ENCODE measurements at places on chromosomes 11 and 22. TPM values are rescaled to one million over a fixed set of nuclear protein-coding genes. Genes with fewer than 3 reads are reported as not detected.

DNA sequence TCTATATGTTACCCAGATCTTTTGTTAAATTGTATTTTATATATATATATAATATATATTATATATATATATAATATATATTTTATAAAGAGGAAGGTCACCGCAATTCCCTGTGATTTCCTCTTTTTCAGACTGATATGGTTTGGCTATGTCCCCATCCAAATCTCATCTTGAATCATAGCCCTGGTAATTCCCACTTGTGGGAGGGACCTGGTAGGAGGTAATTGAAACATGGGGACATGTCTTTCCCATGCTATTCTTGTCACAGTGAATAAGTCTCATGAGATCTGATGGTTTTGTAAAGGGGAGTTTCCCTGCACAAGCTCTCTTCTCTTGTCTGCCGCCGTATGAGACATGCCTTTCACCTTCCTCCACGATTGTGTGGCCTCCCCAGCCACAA lies 157.6 kb downstream of the RAB38 start:
- DNase-seq = no peak
- H3K36me3 ChIP-seq = no peaks in the 10 kb centered on the region
- H3K27ac ChIP-seq = no peak overlapping the region
- no peaks in the 10 kb centered on the region for H3K4me1 ChIP-seq

- peak overlapping the region; percentile 75 for H3K4me3 ChIP-seq
- H3K4me1 ChIP-seq = no peaks in the 10 kb centered on the region
- no peaks in the 10 kb centered on the region for H3K36me3 ChIP-seq
- peak; percentile 41 for DNase-seq
- peak overlapping the region; percentile 94 for H3K27ac ChIP-seq
- H3K27me3 ChIP-seq = no peaks in the 10 kb centered on the region
These were observed 557 bp downstream of the GTPBP1 start for GRCh38 chr22:38706101-38706900.

DNA sequence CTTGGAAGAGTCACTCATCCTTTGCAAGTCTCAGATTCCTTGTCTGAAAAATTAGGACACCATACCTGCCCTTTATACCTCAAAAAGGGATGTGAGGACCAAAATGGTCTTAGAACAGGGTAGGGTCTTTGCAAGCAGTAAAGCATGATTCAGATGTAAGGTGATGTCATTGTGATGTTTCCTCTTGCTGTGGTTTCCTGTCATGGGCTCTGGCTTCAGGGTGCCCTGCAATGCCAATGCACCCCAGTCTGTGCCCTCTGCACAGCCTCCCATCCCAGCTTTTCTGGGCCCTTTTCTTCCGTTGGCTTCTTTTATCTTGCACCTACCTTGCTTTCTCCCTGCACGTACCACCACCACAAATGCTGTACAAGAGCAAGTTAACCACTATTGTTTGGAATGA lies 87.8 kb upstream of the NNMT start:
- no peaks in the 10 kb centered on the region for H3K36me3 ChIP-seq
- no peaks in the 10 kb centered on the region for H3K4me1 ChIP-seq
- H3K27ac ChIP-seq = no peak overlapping the region
- no peaks in the 10 kb centered on the region for H3K27me3 ChIP-seq
- no peak overlapping the region for H3K4me3 ChIP-seq
- no peak for DNase-seq

C11orf87 gene
- not detected for total RNA-seq

DNA sequence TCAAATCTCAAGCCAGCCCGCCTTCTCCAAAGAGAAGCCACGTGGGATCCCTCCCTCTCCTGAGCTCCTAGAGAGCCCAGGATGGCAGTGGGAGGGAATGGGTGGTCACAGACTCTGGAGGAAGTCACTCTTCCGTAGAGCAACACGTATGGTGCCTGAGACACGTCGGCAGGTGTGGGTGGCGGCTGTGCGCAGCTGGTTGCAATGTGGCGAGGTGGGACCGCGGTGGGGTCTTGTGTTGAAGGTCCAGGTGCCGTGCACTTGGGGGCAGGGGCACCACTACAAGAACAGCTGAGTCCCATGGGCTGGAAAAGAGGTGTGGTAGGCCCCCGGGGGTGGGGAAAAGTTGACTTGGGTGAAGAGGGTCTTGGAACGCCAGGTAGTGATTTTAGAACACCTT lies 13.4 kb upstream of the CCND1 start:
- H3K27me3 ChIP-seq = no peaks in the 10 kb centered on the region
- DNase-seq = no peak
- no peaks in the 10 kb centered on the region for H3K36me3 ChIP-seq
- H3K4me3 ChIP-seq = no peak overlapping the region

- H3K27ac ChIP-seq = no peak overlapping the region
- no peaks in the 10 kb centered on the region for H3K36me3 ChIP-seq
- DNase-seq = no peak
- peaks cover 40% of the 10 kb centered on the region for H3K27me3 ChIP-seq
- no peak overlapping the region for H3K4me3 ChIP-seq
These were observed 6.6 kb upstream of the FLI1 start for GRCh38 chr11:128687321-128687720.

DNA sequence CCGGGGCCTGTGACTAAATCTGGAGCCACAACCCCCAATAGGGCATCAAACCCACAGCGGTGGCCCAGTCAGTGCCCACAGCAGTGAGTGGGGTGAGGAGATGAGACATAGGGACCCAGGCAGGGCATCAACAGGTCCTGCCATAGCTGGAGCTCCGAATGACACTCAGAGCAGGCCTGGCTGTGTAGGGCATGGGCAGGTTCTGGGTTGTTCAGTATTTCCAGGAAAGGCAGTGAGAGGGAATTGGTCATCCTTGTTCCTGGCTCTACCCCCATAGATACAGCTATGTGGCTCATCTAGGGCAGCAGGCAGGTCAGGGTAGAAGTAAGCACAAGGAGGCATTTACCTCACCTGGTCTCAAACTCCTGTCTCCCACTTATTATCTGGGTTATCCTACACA lies 126.6 kb downstream of the BUD13 start:
- H3K4me1 ChIP-seq = no peaks in the 10 kb centered on the region
- no peaks in the 10 kb centered on the region for H3K27me3 ChIP-seq
- H3K4me3 ChIP-seq = no peak overlapping the region

DNA sequence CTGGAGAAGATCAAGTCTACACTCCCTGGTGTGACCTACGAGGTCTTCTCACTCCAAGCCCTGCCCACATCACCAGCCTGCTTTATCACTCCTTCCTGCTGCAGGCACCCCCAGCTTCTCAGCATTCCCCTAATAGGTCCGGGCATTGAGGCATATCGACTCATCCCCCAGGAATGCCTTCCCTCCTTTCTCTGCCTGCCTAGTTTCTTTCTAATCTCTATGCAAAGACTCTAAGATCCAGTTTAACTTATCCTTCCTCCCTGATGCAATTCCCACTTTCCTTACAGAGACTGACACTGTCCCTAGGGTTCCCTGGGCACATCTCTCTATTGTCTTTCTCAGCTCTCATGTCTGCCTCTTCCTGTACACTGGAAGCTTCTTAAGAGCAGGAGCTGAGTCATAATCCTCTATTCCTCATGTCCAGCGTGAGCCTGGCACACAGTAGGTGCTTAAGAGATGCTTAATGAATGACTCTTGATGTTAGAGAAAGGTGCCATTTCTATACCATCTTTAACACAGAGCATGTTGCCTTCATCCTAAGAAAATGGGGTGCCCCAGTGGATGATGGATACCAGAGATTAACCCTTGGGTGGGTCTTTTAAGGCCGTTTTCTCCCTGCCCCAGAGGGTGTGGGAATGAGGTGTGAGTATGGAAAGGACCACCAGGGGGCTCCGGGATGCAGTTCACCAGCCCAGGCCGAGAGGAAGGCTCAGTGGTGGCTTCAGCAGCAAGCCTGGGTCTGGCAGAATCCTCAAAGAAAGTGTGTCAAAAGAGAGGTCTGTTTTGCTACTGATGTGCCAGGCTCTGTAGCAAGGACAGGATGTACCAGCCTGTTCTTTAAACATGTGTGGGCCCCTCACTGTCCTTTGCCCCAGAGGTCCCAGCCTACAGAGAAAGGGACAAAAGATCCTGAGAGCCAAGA lies 34.7 kb downstream of the PARVA start:
- peak; percentile 75 for DNase-seq
- peak overlapping the region; percentile 89 for H3K27ac ChIP-seq

DNA sequence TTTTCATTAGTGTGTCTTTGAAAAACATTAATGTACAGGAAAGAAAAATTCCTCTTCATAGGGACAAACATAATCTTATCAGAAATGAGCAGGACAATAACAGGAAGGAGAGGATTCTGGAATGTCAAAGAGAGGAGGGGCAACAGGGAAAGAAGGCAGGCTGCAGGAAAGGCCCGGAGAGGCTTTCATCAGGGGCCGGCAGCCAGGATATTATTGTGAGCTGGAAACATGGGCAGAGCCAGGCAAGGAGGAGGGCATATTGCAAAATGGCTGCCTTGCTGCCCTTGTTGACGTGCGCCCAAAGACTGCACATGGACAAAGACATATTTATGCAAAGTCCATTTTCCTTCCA lies 433.7 kb downstream of the ETS1 start:
- no peak overlapping the region for H3K27ac ChIP-seq
- H3K4me1 ChIP-seq = no peaks in the 10 kb centered on the region
- no peaks in the 10 kb centered on the region for H3K27me3 ChIP-seq
- H3K4me3 ChIP-seq = no peak overlapping the region
- no peak for DNase-seq

GRAP2 gene
- 0.97 TPM for total RNA-seq

UBQLN3 gene
- 1.5 TPM for total RNA-seq

GRCh38 chr22:35310556-35311550 lies 11.2 kb downstream of the TOM1 start:
- H3K36me3 ChIP-seq = no peaks in the 10 kb centered on the region
- no peaks in the 10 kb centered on the region for H3K27me3 ChIP-seq
- H3K4me1 ChIP-seq = no peaks in the 10 kb centered on the region
- DNase-seq = no peak
- H3K4me3 ChIP-seq = no peak overlapping the region
- H3K27ac ChIP-seq = no peak overlapping the region

- H3K36me3 ChIP-seq = no peaks in the 10 kb centered on the region
- H3K4me3 ChIP-seq = no peak overlapping the region
- no peaks in the 10 kb centered on the region for H3K27me3 ChIP-seq
- H3K27ac ChIP-seq = no peak overlapping the region
- peak; percentile 84 for DNase-seq
These were observed 51.5 kb upstream of the LRRC32 start for GRCh38 chr11:76721755-76722677.

ADM gene
- 27.9 TPM for total RNA-seq

GRCh38 chr11:126118806-126119205 lies 56.1 kb upstream of the CDON start:
- DNase-seq = no peak
- peaks cover 8% of the 10 kb centered on the region for H3K4me1 ChIP-seq
- H3K36me3 ChIP-seq = no peaks in the 10 kb centered on the region
- H3K27me3 ChIP-seq = no peaks in the 10 kb centered on the region

KCNE3 gene
- total RNA-seq = 13.7 TPM

SCN3B gene
- 0.51 TPM for total RNA-seq

UCP3 gene
- total RNA-seq = 4.1 TPM

KDELR3 gene
- total RNA-seq = 43.1 TPM

- H3K27me3 ChIP-seq = no peaks in the 10 kb centered on the region
- no peaks in the 10 kb centered on the region for H3K4me1 ChIP-seq
- H3K27ac ChIP-seq = peak overlapping the region; percentile 93
- H3K36me3 ChIP-seq = no peaks in the 10 kb centered on the region
- H3K4me3 ChIP-seq = peak overlapping the region; percentile 82
These were observed 796 bp upstream of the SF3B2 start for GRCh38 chr11:66051371-66051765.

DNA sequence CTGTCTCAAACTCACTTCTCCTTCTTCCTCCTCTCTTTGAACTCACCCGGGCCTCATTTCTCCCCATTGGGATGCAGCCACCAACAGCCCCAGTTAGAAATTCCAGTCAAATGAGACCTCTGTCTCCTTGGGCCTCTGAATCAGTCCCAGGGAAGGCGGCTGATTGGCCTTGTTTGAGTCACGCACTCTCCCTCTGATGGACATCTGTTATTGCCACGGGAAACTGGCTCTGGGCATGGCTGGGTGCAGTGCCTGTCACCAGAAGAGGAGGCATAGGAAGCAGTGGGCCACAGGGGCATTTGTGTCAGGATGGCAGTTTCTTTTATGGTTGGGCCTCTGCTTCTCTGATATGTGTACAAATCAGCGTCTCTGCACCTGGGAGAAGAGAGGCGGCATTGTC lies 9.6 kb upstream of the WNT11 start:
- peaks cover 3% of the 10 kb centered on the region for H3K4me1 ChIP-seq
- no peak overlapping the region for H3K27ac ChIP-seq
- DNase-seq = no peak
- no peaks in the 10 kb centered on the region for H3K27me3 ChIP-seq
- no peak overlapping the region for H3K4me3 ChIP-seq

DNA sequence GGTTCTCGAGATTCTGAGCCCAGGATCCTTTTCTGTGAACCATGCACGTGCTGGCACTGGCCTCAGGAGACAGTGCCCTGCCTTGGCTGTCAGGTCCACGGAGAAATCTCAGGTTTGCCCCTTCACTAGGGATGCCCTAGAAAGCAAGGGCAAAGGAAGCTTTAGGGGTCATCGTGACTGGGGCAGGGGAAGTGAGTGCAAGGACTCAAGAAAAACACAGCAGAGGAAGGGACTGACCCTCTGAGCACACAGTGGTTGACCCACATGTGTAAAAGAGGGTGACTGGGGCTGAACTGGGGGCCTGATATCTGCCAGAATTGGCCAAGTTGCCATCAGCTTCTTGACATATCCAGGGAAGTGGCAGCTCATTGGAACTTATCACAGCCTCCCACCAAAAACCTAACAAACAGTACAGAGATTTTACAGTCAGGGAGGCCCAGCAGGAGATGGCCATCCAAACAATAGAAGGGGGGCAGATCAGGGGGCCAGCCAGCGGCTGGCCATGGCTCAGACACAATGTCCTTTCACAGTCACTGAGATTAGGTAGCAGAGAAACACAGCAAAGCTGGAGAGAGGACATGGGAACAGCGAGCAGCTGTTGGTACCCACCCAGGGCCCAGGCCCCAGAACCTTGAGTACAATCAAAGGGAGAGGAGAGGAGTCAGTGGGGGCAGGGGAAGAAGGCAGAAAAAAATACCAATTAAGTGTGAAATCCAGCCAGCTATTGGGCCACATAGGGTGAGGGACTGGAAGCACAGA lies 4.4 kb downstream of the TMEM121B start:
- peaks cover 13% of the 10 kb centered on the region for H3K4me1 ChIP-seq
- no peaks in the 10 kb centered on the region for H3K36me3 ChIP-seq
- no peak overlapping the region for H3K4me3 ChIP-seq
- no peak for DNase-seq
- H3K27ac ChIP-seq = no peak overlapping the region
- peaks cover 4% of the 10 kb centered on the region for H3K27me3 ChIP-seq

PICK1 gene
- total RNA-seq = 38.7 TPM

DNA sequence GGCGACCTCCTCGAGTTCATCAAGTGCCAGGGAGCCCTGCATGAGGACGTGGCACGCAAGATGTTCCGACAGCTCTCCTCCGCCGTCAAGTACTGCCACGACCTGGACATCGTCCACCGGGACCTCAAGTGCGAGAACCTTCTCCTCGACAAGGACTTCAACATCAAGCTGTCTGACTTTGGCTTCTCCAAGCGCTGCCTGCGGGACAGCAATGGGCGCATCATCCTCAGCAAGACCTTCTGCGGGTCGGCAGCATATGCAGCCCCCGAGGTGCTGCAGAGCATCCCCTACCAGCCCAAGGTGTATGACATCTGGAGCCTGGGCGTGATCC lies 542 bp downstream of the TSSK2 start:
- DNase-seq = no peak
- H3K27ac ChIP-seq = no peak overlapping the region
